Neural progenitor cell (in vitro differentiated cells): ENCODE measurements at places on chromosomes 13 and 19. TPM values are rescaled to one million over a fixed set of nuclear protein-coding genes. Genes with fewer than 3 reads are reported as not detected.

DNA sequence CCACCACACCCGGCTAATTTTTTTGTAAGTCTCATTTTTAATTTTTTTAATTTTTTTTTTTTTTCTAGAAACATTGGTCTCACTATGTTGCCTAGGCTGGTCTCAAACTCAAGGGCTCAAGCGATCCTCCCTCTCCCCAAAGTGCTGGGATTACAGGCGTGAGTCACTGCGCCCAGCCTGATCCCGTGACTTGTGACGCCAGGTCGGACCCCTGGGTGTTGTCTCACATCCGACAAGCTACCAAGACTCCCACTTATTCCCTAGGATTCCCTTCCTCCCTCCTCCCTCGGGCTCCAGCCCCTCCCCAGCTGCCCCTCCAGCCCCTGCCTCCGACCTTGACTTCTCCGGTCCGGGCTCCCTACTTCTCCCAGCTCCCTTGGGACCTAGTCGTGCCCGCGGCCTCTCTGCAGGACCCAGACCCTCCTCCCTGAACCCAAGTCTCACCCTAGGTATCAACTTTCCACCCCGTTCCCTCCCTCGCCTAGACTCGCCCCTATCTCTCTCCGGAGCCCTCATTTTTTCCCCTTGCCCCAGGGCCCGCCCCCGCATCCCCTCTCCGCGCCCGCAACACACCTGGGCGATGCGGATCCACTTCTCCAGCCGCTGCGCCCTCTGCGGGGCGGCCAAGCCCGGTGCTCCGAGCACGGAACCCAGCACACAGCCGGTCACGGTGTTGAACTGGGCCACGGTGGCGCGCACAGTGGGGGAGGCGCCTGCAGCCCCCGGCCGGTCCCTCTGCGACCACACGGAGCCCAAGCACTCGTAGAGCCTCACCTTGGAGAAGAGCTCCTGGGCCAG, 13.1 kb downstream of the RGL3 start:
- no peaks in the 10 kb centered on the region for H3K36me3 ChIP-seq
- peak; percentile 46 for DNase-seq
- no peaks in the 10 kb centered on the region for H3K4me1 ChIP-seq
- no peak overlapping the region for H3K4me3 ChIP-seq
- no peaks in the 10 kb centered on the region for H3K27me3 ChIP-seq
- H3K27ac ChIP-seq, result no peak overlapping the region

- H3K4me1 ChIP-seq, result no peaks in the 10 kb centered on the region
- H3K36me3 ChIP-seq, result no peaks in the 10 kb centered on the region
- DNase-seq, result no peak
- no peak overlapping the region for H3K27ac ChIP-seq
- H3K27me3 ChIP-seq, result no peaks in the 10 kb centered on the region
Observed at GRCh38 chr19:20969898-20970297, 46.8 kb downstream of the ZNF85 start.

- peak overlapping the region; percentile 79 for H3K4me3 ChIP-seq
- no peaks in the 10 kb centered on the region for H3K36me3 ChIP-seq
- no peak overlapping the region for H3K27ac ChIP-seq
- peak; percentile 39 for DNase-seq
Observed at GRCh38 chr19:18340990-18341868, 831 bp downstream of the PGPEP1 start.

DNA sequence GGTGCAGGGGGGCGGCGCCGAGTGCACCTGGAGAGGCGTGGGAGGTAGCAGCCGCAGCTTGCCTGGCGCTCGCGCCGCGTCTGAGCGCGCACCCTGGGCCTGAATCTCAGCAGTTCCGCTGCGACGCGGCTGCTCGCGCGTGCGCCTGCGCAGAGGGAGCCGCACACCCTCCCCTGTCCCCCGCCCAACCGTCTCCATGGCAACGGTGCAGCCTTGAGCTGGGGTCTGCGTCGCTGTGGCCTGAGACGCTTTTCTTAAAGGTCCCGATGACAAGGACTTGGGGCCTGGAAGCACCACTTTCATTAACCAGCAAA, at the start of gene PNMA8B:
Gene PNMA8B, minus strand, starts transcription at position 82 of the 314 bp plus-strand sequence. CDS start 402 bp downstream, outside the sequence.
- H3K27ac ChIP-seq, result no peak within 1 kb of the TSS
- peak; percentile 100 for DNase-seq
- H3K27me3 ChIP-seq, result peaks cover 47% of the 10 kb centered on the region
- peak within 1 kb of the TSS; percentile 47 for H3K4me3 ChIP-seq
- peaks cover 20% of the 10 kb centered on the region for H3K4me1 ChIP-seq

DNA sequence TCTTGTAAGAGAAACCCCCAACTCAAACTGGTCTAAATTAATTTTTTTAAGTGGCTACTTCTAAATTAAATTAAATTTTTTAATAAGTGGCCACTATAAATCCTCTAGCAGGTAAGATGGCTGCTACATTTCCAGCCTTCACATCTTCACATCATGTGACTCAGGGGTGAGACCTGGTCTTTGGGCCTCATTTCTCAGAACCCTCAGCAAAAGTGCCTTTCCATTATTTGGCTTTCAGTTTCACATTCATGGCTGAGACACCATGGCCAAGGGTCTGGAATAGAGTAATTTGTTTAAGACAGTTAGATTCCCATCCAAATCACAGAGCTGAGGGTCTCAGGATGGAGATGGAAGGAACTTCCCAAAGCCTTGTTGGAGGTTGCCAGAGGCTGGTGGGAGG, 47.5 kb downstream of the DCT start:
- H3K4me1 ChIP-seq, result peaks cover 11% of the 10 kb centered on the region
- H3K27me3 ChIP-seq, result no peaks in the 10 kb centered on the region
- no peak overlapping the region for H3K4me3 ChIP-seq
- H3K27ac ChIP-seq, result no peak overlapping the region
- no peaks in the 10 kb centered on the region for H3K36me3 ChIP-seq

DNA sequence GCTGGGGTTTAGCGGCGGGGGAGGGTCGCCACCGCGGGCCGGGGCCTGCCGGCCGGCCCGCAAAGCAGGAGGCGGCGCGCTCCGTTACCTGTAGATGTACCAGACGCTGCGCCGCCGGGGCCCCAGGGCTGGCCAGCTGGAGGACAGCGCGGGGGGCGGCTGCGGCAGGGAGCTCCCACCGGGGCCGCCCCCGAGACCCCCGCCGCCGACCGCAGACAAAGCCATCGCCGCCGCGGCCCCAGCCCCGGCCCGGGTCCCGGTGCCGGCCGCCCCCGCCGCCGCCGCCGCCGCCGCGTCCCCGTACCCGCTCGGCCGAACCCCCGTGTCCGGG, 24.8 kb downstream of the SHANK1 start:
- H3K4me1 ChIP-seq, result peaks cover 4% of the 10 kb centered on the region
- no peak overlapping the region for H3K27ac ChIP-seq
- no peak for DNase-seq
- no peaks in the 10 kb centered on the region for H3K36me3 ChIP-seq
- peak overlapping the region; percentile 24 for H3K4me3 ChIP-seq
- peaks cover 100% of the 10 kb centered on the region for H3K27me3 ChIP-seq

- peak; percentile 31 for DNase-seq
- peak overlapping the region; percentile 47 for H3K4me3 ChIP-seq
- H3K27ac ChIP-seq, result no peak overlapping the region
- H3K4me1 ChIP-seq, result peaks cover 20% of the 10 kb centered on the region
- no peaks in the 10 kb centered on the region for H3K36me3 ChIP-seq
Observed at GRCh38 chr19:46494941-46495785, 504 bp downstream of the PNMA8B start.

GRCh38 chr13:74586847-74587246, 452.6 kb upstream of the KLF12 start:
- no peaks in the 10 kb centered on the region for H3K27me3 ChIP-seq
- no peak overlapping the region for H3K27ac ChIP-seq
- H3K4me3 ChIP-seq, result no peak overlapping the region

GRCh38 chr13:87666831-87667230, 4.3 kb upstream of the SLITRK5 start:
- no peaks in the 10 kb centered on the region for H3K36me3 ChIP-seq
- DNase-seq, result no peak
- H3K4me3 ChIP-seq, result no peak overlapping the region
- no peak overlapping the region for H3K27ac ChIP-seq
- peaks cover 18% of the 10 kb centered on the region for H3K27me3 ChIP-seq
- H3K4me1 ChIP-seq, result no peaks in the 10 kb centered on the region

GRCh38 chr13:100304229-100304628, 215.3 kb downstream of the PCCA start:
- no peak overlapping the region for H3K27ac ChIP-seq
- no peak for DNase-seq
- no peak overlapping the region for H3K4me3 ChIP-seq

DNA sequence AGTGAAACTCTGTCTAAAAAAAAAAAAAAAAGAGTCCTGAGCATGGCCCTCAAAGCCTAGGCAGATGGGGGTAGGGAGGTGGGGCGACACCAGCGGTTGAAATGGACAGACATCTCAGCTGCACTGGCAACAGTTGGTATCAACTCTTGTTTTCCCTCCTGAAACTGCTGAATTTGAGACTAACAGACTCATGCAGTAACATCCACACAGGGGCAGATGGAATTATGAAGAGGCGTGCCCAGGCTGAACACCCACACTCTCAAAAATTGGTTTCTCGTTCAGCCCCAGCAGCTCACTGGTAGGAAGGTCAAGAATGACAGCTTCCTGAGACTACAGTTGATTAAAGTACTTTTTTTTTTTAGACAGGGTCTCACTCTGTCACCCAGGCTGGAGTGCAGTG, 24.1 kb downstream of the PBX4 start:
- H3K27ac ChIP-seq, result no peak overlapping the region
- H3K4me3 ChIP-seq, result no peak overlapping the region
- no peak for DNase-seq

DNA sequence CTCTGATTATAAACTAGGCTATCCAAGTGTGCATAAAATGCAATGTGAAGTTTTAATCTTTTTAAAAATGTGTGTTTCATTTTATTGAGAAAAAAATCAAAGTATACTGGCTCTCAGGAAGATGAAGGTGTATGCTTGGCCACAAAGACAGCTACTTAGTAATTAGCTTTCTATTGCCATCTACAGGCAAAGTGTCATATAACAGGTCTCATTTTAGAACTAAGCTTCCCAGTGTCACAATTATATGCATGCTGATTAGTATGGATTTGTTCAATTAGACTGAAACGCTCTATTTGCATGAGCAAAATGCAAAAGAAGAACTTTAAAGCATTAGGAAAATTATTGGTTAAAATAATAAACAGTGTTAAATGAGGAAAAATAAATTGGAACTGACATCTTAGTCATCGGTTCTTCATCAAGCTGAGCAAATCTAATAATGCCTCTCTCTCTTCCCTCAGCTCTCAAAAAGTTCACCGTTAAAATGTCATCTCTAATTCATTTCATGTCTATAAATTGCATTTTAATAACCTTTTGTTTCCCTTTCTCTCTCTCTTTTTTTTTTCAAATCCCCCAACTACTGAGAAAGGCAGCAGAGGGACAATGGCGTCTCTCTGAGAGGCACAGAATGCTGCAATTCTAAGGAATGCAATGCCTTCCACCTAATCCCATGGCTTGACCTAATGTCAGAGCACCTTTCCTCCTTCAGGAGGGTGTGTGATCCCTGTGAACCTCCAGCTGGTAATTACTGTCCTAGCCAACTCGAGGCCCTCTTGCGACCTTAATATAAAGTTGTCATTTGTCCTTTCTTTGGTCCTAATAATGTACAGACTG, 313.1 kb upstream of the MAB21L1 start:
- H3K36me3 ChIP-seq, result no peaks in the 10 kb centered on the region
- no peak overlapping the region for H3K4me3 ChIP-seq
- H3K27me3 ChIP-seq, result no peaks in the 10 kb centered on the region
- H3K27ac ChIP-seq, result peak overlapping the region; percentile 26
- H3K4me1 ChIP-seq, result peaks cover 63% of the 10 kb centered on the region

GRCh38 chr19:18364826-18365528, 21.0 kb upstream of the GDF15 start:
- no peaks in the 10 kb centered on the region for H3K36me3 ChIP-seq
- DNase-seq, result no peak
- no peak overlapping the region for H3K27ac ChIP-seq

GRCh38 chr13:78562237-78562889, 41.0 kb downstream of the POU4F1 start:
- no peaks in the 10 kb centered on the region for H3K36me3 ChIP-seq
- no peaks in the 10 kb centered on the region for H3K4me1 ChIP-seq
- DNase-seq, result no peak

DNA sequence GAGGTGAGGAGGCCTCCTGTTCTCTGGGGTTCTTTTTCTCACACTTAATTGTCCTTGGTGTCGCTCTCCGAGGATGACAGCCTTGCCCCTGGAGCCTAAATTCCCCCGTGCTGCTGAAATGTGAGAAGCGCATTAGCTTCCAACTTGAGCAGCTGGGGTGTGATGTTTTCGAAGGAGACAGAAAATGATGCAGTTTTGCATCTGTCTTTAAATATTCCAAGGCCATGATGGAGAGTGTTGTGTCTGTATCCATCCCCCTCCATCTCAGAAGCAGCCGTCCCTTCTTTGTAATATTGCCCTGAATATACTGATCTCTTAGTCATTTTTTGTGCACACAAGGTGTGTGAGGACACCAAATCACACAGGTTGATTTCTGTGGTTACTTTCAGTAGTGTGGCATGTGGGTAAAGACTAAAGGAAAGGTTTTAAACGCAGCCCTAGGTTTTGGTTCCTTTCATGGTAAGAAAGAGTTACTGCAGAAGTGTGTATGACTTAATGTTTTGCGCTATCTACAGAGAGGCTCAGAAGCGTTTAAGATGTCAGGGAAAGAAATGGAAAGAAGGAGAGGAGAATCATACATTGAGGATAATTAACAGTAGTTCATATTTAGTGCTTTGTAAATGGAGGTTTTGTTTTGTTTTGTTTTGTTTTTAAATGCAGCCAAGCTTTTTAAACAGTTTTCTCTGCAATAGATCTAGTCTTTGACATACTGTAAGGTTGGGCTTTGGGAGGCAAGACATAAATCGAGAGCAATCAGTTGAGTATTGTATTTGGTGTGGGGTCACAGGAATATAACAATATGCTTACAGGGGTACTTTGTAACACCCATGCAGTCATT, 1.6 kb downstream of the NBEA start:
- peak; percentile 63 for DNase-seq
- peaks cover 41% of the 10 kb centered on the region for H3K4me1 ChIP-seq
- H3K27me3 ChIP-seq, result no peaks in the 10 kb centered on the region
- H3K27ac ChIP-seq, result peak overlapping the region; percentile 8
- peak overlapping the region; percentile 93 for H3K4me3 ChIP-seq
- H3K36me3 ChIP-seq, result no peaks in the 10 kb centered on the region

DNA sequence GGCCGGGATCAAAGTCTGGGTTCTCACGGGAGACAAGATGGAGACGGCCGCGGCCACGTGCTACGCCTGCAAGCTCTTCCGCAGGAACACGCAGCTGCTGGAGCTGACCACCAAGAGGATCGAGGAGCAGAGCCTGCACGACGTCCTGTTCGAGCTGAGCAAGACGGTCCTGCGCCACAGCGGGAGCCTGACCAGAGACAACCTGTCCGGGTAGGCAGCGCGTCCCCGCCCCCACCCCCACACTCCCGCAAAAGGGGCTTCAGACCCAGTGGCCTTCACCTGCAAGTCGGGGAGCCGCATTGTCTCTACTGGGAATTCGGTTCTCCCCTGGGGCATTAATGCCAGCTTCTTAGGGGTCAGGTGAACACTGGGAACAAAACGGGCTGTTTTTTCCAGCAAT, 114.7 kb upstream of the MCF2L start:
- no peak overlapping the region for H3K4me3 ChIP-seq
- no peak for DNase-seq
- H3K27me3 ChIP-seq, result no peaks in the 10 kb centered on the region
- H3K4me1 ChIP-seq, result no peaks in the 10 kb centered on the region

GRCh38 chr19:34067861-34068271, 104.4 kb upstream of the LSM14A start:
- no peaks in the 10 kb centered on the region for H3K4me1 ChIP-seq
- H3K27ac ChIP-seq, result no peak overlapping the region
- no peak for DNase-seq
- H3K4me3 ChIP-seq, result no peak overlapping the region

Gene TMEM238
- 0.15 TPM in 1 of 2 replicates, not detected in the other for total RNA-seq

Gene ZIC5
- 29.0 and 35.7 TPM in 2 replicates for total RNA-seq

Gene IFNL2
- total RNA-seq, result not detected in 2 replicates

Gene FLT3
- total RNA-seq, result 0.58 and 0.77 TPM in 2 replicates

Gene IGFL2
- total RNA-seq, result not detected in 2 replicates

Gene OR7C1
- total RNA-seq, result not detected in 2 replicates

Gene CGB8
- not detected in 2 replicates for total RNA-seq

Gene MIA
- total RNA-seq, result not detected in 2 replicates

Gene CPAMD8
- 16.3 and 36.8 TPM in 2 replicates for total RNA-seq

Gene CALR3
- 0.09 and 2.0 TPM in 2 replicates for total RNA-seq

Gene ATP4A
- total RNA-seq, result 0.12 TPM in 1 of 2 replicates, not detected in the other

Gene C13orf42
- total RNA-seq, result 0.65 and 0.96 TPM in 2 replicates
